ENCODE measurements at places on chromosomes 5 and 9. TPM values are rescaled to one million over a fixed set of nuclear protein-coding genes. Genes with fewer than 3 reads are reported as not detected.
A peak's percentile ranks its signal among the peaks of the same experiment; 100 is the strongest.

DNA sequence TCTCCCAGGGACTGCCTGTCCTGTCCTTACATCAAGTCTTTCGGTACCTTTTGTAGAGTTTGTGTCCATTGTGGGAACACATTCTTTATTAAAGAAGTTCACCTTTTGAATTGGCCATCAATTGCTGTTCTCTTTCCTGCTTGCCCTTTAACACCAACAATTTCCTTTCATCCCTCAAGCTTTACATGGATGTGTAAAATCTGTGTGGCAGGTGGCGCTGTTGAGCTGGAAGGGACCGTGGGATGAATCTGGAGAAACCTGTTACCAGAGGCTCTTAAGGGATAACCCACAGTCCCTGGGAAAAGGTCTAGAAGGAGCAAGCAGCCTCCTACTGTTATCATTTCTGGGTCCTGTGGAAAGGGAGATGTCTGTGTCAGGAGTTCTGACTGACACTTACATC is 7.9 kb upstream of the ZFP62 start:
- peak; percentile 39 for DNase-seq

DNA sequence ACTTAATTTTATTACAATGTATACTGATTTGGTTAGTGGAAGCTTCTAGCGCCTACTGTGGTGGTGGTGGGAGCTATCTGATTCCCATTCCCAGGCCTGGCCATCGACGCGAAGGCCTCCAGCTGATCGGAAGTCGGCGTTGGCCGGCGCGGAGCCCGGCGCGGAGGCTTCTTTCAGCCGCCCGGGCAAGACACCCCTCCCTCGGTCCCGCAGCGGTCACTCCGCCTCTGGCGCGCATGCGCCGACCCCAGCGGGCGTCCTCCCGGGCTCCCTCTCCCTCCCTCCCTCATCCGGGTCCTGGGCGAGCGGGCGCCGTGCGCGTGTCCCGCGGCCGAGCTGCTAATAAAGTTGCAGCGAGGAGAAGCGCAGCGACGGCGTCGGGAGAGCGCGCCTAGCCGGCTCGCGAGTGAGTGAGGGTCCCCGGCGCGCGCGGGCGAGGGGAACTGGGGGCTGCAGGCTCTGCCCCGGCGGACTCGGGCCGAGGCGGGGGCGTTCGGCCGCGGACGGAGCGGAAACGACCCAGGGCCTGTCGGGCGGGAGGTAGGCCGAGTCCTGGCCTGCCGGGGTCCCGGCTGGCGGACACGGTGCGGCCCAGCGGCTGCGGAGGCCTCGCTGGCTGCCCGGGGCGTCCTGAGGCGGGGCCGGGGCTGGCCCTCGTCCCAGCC is at the start of gene SMAD5:
TSS of gene SMAD5 (plus strand) at position 289 of the 665 bp plus-strand sequence. CDS start 20,916 bp downstream, outside the sequence.
- peak; percentile 89 for DNase-seq

GRCh38 chr5:122743261-122743660 is 31.6 kb upstream of the SNX2 start:
- no peak for DNase-seq

DNA sequence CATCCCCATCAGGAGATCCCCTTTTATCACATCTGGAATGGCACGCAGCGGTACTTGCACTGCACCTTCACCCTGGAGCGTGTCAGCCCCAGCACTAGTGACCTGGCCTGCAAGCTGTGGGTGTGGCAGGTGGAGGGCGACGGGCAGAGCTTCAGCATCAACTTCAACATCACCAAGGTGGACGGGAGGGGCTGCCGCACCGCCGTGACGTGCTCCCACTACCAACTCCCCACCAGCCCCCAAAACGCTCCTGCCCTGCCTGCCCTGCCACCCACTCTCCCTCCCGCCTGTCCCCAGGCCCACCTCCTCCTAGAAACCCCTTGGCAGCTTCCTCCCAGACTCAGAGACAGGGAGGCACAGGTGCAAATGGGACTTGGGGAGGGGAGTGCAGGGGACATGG is 20.7 kb downstream of the HK3 start:
- no peak for DNase-seq

DNA sequence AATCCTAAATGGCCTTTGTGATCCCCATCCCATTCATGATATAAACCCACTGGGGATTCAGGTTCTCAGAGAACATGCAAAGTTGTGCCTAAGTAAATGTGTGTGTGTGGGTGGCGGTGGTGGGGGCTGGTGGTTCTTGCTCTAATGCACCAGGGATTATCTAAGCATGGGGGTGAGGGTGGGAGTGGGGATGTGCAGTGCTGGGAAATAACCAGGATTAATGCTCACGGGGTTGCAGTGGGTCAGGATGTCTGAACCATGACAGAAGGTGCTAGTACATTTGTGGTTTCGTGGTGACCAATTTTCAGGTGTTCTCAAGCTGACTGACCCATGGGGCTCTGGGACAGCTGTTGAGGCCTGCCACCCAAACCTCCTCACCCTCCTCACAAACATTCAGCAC is 101.0 kb downstream of the ZNF608 start:
- no peak for DNase-seq

- DNase-seq: no peak
Observed at GRCh38 chr9:123834889-123835562, 94.9 kb downstream of the DENND1A start.

Gene SIT1
- not detected for polyA plus RNA-seq

Gene WDR70
- 28.7 TPM for polyA plus RNA-seq

Gene BAAT
- not detected for polyA plus RNA-seq

- no peak for DNase-seq
Observed at GRCh38 chr9:5531101-5531882, 21.0 kb downstream of the PDCD1LG2 start.

- no peak for DNase-seq
Observed at GRCh38 chr5:177434942-177435738, 8.7 kb downstream of the GRK6 start.

Gene IGFBPL1
- 0.07 TPM for polyA plus RNA-seq

- DNase-seq: no peak
Observed at GRCh38 chr5:157382996-157383800, 76.8 kb upstream of the NIPAL4 start.

Gene LHX3
- polyA plus RNA-seq: not detected

Gene IL4
- not detected for polyA plus RNA-seq

- DNase-seq: no peak
Observed at GRCh38 chr9:96777426-96777864, 442 bp downstream of the ZNF510 start.

DNA sequence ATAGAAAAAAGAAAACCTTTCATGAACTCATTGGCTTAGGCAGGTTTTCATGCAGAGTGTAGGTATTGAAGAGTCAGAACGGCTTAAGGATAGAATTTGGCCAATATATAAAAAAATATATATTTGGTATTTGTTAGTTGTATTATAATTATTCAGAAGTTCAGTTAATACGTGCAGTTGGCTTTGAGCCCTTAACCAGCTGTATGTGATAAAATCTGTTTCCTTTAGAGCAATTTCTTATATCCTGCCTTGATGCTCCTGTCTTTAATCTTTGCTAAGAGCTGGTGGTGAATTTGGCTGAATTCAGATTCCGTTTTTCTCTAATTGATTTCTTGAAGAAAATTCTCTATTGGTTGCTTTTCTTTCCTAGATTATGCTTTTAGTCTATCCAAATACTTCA is 3.7 kb downstream of the ANXA1 start:
- no peak for DNase-seq

GRCh38 chr5:143923634-143924266 is 111.8 kb downstream of the HMHB1 start:
- no peak for DNase-seq

DNA sequence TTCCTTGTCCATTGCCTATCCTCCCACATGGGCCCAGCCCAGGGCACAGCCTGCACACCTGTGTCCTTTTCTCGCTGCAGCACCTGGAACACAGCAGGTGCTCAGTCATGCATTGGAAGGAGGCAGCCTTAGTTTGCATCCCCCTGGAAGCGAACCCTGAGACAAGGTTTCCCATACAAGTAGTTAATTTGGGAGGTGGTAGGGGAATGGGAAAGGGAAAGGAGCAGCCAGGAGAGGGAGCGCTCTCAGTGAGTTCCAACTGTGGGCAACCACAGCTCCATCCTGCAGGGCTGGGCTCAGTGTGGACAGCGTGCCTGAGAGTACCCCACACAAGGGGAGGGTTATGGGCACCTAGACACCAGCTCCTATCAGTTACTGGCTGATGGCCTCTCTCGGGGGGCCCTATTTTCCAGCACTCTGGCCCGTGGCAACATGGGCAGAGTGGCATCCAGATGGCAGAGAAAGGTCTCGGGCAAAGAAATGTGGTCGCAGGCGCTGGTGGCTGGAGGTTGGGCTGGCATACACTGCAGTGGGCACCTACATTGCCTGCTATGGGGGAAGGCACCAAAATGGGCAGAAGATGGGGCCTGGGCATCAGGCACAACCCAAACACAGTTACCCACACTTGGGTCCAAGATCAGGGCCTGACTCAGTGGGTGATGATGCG is 50.1 kb downstream of the TSPAN17 start:
- no peak for DNase-seq

- DNase-seq: no peak
Observed at GRCh38 chr5:50990296-50990924, 324.0 kb downstream of the PARP8 start.

GRCh38 chr5:99553211-99553810 is 624.5 kb upstream of the CHD1 start:
- no peak for DNase-seq

Gene PTGS1
- 78.3 TPM for polyA plus RNA-seq

DNA sequence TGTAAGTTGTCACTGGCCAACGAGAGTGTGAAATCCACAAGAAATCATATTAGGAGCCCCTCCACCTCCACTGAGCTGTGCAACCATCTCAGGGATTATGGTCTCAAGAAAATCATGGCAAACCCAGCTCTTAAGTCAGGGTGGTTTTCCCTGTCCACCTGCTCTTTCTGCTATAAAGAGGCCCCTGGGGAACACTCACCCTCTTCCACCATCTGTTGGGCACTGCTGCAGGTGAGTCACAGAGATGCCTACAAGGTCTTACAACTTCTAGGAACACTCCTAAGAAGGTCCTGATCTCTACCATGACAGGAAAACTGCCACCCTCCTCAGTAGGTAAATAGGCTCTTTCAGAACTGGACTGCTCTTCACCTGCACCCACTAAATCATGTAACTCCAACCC is 61.8 kb downstream of the DRD1 start:
- DNase-seq: no peak

GRCh38 chr5:68482199-68482598 is 266.6 kb downstream of the PIK3R1 start:
- no peak for DNase-seq

Gene COL23A1
- not detected for polyA plus RNA-seq

Gene BHMT
- polyA plus RNA-seq: not detected

GRCh38 chr9:129451089-129451656 is 169.7 kb downstream of the C9orf50 start:
- no peak for DNase-seq

- DNase-seq: peak; percentile 37
Observed at GRCh38 chr5:1763548-1763911, 36.1 kb downstream of the MRPL36 start.

- DNase-seq: no peak
Observed at GRCh38 chr9:125747765-125748445, 732 bp downstream of the PBX3 start.

DNA sequence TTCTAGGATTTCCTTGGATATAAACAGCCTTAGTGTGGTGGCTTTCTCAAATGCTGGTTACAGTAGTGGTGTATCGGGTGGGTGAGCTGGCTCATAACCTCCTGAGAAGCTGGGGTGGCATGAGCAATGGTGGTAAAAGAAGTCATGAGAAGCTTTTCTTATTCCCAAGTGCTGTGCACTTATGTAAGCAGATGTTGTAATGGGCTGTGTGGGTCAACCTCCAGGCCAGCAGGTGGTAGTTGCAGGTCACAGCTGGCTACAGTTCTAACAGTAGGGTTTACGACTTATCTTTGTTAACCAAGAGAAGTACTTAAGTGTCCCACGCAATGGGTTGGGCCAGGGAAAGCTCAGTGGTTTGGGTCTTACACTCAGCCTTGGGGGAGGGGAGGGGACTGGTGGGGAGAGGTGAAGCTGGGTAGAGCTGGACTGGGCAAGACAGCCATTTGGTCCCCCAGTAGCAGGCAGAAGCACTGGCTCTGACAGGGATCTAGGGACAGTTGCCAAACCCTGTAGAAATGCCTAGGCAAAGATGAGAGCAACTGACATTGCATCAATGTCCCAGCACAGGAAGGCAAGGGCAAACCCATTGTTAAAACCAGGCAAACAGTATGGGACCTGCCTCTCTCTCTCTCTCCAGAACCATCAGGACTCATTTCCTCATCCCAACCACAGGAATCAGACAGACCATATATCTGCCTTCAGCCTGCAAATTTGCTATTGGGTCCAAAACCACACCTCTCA is 76.8 kb downstream of the RNF130 start:
- no peak for DNase-seq

GRCh38 chr5:28961816-28962215 is 1923.4 kb upstream of the CDH9 start:
- no peak for DNase-seq

GRCh38 chr5:172775326-172776234 is 4.6 kb upstream of the DUSP1 start:
- no peak for DNase-seq
